Left renal pelvis (tissue), 4 donors: ENCODE measurements at places on chromosomes 1 and 21.

DNA sequence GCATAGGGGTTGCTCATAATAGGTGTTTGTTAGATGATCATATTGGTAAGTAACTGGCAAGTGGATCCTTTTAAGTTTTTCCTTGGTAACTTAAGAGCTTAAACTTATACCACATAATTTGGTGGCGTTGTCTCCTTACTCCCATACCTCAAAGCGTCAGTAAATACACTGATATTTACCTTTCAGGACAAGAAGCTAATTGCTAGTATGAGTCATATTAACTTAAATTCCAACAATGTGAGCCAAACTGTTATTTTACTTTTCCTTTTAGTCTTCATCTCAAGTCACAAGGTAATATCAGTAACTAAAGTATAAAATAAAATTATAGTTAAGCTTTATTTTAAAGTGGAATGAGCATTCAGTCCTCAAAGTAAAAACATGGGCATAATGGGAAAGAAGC is 9.0 kb upstream of the SH3GLB1 start:
- no peak for DNase-seq

- DNase-seq, result peak; percentile 44
These were observed 844 bp downstream of the NIBAN1 start for GRCh38 chr1:184973272-184974055.

DNA sequence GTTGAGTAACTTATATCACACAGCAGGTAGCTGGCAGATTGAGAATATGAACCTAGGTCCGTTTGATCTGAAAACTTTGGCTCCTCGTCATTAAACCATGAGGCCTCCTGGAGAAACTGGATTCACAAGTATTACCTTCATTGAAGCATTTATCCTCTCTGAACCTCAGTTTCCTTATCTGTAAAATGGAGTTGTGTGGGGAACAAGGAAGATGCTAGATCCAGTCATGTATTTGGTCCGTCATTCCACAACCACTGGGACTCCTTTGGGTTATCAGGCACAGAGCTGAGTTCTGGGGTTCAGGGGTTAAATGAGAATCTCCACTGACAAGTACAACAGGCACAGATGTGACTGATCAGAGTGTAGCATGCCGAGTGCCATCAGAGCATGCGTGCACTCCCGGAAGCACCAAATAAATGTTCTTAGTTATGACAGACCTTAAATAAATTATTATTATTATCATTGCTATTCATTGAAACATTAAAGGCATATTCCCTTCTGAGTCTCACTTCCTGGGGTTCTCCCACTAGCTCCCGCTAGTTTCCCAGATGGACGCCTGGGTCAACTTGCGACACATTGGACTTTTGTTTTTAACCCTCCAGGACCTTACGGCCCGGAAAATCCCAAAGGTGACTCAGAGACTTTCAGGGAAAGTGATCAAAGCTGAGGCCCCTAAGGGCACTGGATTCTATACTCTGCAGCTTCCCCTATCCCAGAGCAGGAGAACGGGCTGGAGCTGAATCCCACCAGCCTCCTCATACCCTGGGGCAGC is 130.6 kb downstream of the PLPP3 start:
- DNase-seq, result no peak

GRCh38 chr1:22376976-22377375 is 74.7 kb upstream of the ZBTB40 start:
- no peak for DNase-seq

DNA sequence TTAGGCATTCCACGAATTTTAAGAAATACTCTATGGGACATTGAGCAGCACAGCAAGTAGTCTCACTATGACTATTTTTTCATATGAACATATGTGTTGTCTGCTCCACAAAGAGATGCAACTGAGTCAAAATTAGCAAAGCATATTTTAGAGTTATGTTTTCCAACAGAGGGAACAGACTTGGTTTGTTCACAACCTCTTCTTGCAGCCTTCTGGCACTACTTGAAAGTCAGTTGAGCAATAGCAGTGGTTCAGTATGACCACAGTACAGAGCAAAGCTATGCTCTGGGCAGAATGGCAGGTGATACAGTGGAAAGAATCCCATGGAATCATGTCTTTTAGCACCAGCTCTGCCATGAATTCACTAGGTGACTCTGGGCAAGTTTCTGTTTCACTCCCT is 5.2 kb downstream of the CCN1 start:
- DNase-seq, result no peak

DNA sequence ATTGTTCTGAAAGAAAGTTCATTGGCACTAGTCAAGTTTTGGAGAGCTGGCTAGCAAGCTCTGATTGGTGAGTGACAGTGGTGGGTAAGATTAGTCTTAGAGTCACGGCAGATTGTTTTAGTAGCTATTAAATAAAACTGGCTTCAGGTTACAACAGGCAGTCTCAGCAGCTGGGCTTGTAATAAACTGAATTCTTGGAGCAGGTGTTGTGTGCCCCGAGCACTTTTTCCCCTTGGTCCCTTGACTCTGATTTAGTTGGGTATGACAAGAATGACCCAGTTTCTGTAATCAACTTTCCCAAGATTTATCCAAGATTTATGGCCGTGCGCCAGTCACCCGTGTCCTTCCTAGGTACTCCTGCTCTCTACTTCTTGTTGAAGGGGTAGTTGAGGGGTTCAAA is 40.2 kb downstream of the TBCE start:
- no peak for DNase-seq

DNA sequence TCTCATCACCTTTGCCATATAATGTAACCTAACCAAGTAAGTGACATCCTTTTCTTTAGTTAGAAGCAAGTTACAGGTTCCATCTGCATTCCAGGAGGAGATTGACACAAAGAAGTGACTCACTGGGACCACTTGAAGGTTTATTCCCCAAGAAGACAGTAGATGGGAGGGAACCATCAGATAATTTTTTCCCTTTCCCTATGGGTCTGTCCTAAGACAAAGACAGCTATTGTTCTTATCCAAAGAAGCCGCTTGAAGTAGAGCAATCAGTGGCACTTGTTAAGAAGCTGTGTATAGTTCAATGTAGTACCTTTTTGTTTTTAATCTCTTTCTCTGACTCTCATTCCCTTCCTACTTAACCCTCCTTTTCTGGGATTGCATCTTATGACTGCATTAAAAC is 139.9 kb upstream of the B3GALT2 start:
- DNase-seq, result no peak

DNA sequence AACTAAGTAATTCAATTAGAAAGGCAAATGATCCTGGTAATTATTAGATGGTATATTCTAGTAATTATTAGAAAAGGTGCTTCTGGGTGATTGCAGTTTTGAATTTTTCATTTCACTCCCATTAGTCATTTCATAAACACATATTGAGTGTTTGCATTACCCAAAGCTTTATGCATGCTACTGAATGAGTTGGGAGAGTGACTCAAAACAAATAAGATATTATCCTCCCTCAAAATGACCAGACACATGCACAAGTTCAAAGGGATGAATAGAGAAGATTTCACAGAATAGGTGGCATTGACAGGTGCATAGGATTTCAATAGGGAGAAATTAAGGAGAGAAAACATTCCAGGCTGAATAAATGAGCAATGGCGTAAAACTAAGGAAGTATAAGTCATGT is 84.7 kb downstream of the PHTF1 start:
- DNase-seq, result no peak

DNA sequence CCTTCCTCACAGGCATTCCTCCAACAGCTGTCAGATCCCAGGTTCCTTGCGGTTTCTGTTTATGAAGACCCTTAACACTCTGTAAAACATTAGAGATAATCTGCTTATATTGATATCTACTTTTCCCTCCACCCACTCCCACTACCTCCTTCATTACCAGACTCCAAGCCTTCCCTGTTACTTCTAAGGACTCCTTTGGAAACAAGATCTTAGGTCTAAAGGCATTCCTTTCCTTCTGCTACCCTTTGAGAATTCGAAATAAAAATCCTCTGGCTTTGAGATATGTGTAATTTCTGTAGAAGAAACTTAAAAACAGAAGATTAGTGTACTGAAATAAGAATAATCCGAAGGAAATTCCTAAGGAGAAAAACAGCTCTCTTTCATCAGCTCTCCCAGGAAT is 23.7 kb upstream of the LYPLAL1 start:
- no peak for DNase-seq
